ENCODE measurements at places on chromosomes 5 and 9.

- DNase-seq, result no peak
Observed at GRCh38 chr5:77945874-77946273, 169.7 kb upstream of the TBCA start.

GRCh38 chr5:146815411-146815810 is 63.1 kb downstream of the PPP2R2B start:
- DNase-seq, result no peak

DNA sequence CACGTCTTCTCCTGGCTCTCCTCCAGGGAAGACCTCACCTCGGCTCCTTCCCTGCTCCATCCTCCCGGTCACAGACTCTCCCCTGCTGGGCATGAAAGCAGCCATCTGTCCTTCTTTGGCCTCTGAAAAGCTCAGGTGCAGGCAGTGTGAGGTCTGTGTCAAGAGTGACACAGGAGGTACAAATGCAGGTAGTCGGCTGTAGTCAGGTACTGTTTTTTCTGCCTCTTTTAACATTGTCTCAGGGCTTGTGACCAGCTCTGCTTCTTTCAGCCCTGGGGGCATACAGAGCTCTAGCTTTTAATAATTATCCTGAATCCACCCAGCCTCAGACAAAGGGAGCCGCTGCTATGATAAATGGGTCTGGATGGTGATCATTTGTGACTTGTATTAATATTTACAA is 46.4 kb downstream of the C5orf15 start:
- no peak for DNase-seq

DNA sequence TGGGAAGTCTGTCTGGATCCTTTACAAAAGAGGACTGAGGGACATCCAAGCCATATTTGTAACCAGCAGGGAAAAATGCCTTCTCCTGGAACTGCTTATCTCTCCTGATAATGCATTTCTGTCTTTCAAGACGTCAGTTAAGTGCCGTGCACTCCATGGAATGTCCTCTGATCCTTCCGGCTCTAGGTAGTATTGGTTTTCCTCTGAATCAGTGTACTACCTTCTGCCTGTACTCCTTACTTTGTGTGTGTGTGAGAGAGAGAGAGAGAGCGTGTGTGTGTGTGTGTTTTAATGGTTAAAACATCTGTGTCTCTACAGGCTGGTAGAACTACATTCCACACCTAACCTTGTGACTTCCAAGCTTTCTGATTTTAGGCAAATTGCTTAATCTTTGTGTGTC is 89.9 kb downstream of the PIP5K1B start:
- no peak for DNase-seq

DNA sequence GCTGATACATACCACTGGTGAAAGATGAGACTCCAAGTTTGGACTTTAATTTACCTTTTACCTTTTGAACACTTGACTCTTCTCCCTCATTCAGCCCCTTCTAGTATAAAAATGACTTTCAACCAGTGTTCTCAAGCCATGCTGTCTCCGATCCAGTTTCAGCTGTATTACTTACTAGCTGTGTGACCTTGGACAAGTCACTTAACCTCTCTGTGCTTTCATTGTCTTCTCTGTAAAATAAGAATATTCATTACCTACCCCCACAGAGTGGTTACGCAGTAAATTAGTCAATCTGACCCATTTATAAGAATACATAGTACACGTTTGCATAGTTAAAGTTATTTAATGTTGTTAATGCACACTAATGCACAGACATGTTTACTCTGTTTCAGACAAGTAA is 12.6 kb upstream of the CEMIP2 start:
- DNase-seq, result no peak

DNA sequence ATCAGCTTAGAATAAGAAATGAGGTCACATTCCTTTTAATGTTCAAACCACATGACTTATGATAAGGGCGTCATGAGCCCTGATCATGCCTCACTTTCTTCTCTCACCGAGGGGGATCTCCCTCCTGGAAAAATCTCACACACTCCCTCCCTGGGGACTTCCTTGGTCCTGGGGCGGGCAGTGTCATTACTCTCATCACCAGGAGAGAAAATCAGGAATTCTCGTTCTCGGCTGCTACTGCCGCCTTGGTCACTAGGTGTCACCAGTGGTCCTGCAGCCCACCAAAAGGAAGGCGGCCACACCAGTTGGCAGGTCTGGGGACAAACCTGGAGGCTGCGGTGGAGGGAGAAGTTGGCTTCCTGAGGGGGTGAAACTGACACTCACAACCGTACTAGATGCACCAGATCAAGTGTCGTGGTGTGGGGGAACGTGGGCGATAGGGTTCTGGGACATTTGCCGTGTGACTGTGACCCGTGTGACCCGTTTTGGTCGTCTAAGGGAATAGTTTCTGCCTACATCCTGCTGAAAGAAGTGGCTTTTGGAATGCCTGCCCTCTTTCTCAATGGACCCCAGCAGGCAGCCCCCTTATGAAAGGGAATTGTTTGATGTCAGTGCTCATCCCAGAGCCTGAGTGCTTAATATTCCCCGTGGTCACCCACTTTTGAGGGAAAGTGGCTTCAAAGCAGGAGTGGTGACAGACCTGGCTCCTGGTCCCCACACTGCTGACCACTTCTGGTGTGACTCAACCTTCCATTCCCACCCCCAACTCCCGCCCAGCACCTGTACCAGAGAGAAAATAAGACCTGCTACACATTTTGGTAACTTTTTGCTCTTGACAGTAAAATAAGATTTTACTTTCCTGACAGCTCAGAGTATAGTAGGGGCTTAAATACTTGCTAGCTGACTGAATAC is 63.2 kb downstream of the ACER2 start:
- no peak for DNase-seq

DNA sequence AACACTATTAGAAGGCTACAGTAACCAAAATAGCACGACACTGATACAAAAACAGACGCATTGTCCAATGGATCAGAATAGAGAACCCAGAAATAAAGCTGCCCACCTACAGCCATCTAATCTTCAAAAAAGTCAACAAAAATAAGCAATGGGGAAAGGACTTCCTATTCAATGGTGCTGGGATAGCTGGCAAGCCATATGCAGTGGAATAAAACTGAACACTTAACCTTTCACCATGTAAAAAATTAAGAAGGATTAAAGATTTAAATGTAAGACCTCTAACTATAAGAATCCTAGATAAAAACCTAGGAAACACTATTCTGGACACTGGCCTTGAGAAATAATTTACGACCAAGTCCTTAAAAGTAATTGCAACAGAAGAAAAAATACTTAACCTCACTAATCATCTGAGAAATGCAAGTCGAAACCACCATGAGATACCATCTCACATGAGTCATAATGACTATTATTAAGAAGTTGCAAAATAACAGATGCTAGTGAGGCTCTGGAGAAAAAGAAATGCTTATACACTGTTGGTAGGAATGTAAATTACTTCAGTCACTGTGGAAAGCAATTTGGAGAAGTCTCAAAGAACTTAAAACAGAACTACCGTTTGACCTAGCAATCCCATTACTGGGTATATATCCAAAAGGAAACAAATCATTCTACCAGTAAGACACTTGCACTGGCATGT is 203.3 kb upstream of the CDH9 start:
- no peak for DNase-seq
